ENCODE measurements at places on chromosomes 5 and 9.

DNA sequence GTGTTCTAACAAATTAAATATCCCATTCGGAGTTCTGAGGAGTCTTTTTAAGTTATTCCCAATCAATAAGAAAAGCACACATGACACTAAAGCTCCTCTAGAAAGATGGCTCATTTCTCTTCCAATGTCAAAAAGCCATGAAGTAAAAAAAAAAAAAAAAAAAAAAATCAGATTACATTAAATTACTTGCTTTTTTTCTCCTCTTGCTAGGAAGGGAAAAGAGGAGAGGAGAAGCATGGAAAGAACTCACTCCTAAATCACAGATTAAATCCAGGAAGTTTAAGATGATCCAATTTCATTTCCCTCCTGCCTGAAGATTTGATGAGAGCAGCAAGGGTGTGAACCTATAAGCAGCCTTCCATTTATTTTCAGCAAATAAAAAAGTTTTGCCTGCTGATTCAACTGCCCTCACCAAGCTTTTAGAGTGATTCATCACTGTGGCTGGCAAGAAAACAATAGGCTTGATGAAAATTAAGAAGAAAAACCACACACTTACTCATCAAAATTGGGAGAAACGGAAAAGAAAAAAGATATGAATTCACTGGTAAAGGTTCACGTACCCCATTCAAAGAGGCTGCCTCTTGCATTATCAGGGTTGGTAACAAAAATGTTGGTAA, 19.7 kb downstream of the MYO10 start:
- DNase-seq, result no peak

DNA sequence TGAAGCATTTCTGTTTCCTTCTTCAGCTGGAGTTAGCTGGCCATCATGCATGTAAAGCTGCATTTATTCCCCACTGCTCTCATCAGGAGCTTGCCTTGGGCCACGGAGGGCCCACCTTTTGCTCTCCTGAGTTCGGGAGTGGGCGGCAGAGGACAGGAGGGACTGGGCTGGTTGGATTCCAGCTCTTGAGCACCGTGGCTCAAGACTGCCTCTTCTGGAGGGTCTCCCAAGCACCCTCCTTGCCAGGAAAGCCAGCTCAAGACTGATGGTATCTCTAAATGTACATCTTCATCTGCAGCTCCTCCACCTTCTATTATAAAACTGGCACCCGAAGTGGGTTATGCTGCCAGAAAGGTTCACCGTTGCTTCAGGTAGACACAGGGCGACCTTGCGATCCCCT, 399.6 kb upstream of the IRX1 start:
- DNase-seq, result no peak

- DNase-seq, result no peak
Measured at GRCh38 chr5:10695759-10696543, 65.1 kb downstream of the DAP start.

GRCh38 chr9:10818206-10818605, 205.4 kb upstream of the PTPRD start:
- DNase-seq, result no peak

GRCh38 chr9:124272979-124273378, 15.2 kb downstream of the NEK6 start:
- DNase-seq, result no peak

DNA sequence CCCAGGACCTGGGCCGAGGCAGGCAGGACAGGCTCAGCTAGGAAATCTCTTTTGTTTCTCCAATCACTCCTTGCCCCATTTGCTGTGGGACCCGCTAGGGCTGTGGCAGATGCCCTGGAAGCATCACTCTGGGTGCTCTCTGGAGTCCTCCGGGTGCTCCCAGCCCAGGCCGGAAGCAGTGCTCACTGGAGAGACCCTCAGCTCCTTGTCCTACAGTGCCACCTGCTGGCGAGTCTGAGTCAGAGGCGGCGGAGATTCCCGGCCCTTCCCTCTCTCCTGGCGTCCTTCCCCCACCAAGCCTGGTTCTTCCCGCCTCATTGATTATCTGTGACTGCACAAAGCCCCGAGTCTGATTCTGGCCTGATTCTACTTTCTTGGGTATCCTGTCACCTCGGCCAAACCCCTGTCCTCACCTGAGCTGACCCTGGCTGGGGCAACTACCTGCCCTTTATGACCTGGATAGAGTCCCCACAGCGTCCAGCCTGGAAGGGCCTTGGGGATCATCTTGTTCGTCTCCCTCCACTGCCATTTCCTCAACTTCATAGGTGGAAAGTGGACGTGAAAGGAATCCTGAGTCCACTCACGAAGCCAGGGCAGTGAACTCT, 7.3 kb upstream of the BARHL1 start:
- no peak for DNase-seq

GRCh38 chr9:89813482-89813881, 208.7 kb downstream of the GADD45G start:
- DNase-seq, result no peak

- DNase-seq, result no peak
Measured at GRCh38 chr5:174084691-174085154, 39.2 kb downstream of the NSG2 start.

GRCh38 chr9:93595461-93595860, 19.1 kb downstream of the PHF2 start:
- no peak for DNase-seq

DNA sequence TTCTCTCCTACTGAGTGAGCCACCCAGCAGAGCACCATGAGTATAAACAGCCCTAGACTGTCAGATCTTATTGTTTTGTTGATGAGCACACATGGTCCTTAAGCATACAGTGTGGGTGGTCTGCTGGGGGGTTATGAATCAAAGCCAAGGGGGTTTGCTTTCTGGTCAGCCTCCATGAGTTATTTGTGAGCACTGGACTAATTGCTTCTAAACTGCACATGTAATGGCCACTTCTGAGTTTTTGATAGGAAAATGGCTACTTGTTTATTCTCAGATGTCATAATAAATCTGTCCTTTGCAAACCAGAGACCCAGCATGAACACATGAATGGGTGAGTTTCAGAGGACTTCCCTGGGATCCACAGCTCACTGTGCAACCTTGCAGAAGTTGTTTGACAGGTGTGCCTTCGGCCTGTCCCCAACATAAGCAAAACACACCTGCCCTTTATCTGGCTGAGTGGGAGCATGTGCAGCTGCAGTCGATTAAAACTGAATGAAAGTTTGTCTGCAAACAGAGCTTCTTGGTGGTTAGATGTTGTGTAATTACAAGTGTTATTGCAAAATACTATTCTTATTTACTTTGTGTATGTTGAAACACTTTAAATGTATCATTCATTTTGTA, 35.9 kb downstream of the MAMDC2 start:
- no peak for DNase-seq

DNA sequence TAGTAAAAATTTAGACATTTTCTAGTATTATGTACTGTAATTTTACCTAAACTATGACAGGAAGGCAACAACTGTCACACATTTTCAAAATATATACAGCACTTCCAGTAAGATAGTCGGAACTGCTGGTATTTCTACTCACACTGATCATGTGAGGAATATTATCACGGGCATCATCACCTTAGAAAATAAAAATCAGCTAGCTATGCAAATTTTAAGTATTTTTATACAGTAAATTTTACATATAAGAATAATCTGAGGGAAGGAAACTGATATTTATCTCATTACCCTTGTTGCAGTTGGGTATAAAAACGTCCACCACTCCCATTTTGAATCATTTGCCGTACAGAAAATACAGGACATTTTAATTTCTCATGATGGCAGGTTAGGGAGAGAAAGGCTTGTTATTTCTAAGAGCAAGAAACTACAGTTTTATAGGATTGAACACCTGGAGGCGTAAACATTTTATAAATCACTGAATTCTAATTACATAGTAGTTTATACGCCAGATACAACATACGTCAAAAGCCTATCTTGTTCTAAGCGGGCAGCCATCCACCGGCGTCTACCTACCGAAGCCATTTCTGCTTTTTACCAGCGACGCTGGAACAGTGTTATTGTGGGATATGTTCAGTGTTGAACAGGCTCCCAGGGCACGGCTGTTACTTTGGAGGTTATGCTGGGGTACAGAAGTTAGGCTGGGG, 729 bp upstream of the TNPO1 start:
- DNase-seq, result no peak

DNA sequence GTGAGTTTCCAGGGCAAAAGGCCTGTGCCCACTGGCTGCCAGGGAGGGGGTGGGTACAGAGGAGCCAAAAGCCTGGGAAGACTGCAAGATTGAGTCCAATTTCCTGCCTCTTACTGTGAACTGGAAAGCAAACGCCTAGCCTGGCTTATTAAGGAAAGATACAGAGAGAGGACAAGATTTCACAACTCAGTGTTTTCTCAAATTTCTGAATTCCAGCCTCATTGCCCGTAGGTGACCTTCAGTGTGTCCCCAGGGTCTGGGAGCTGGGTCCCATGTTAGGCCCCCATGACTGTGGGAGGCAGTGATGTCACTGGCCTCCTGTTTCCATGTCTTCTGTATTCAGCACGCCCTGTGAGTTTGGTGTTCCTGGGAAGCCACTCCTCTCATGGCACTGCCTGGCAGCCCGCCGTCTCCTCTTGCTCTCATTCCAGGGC, 60.6 kb upstream of the PTPN3 start:
- DNase-seq, result no peak

- no peak for DNase-seq
Measured at GRCh38 chr5:141095263-141095641, 837 bp downstream of the PCDHB2 start.

- no peak for DNase-seq
Measured at GRCh38 chr5:78791501-78792100, 143.0 kb upstream of the LHFPL2 start.

DNA sequence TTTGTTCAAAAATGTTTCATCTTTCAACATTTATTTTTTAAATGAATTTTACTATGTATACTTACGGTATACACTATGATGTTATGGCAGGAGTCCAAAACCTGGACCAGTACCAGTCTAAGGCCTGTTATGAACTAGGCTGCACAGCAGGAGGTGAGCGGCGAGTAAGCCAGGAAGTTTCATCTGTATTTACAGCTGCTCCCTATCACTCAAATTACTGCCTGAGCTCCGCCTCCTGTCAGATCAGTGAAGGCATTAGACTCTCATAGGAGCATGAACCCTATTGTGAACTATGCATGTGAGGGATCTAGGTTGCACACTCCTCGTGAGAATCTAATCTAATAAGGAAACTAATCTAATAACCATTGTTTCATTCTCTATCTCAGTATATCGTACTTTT, 715.5 kb upstream of the PTPRD start:
- DNase-seq, result no peak

DNA sequence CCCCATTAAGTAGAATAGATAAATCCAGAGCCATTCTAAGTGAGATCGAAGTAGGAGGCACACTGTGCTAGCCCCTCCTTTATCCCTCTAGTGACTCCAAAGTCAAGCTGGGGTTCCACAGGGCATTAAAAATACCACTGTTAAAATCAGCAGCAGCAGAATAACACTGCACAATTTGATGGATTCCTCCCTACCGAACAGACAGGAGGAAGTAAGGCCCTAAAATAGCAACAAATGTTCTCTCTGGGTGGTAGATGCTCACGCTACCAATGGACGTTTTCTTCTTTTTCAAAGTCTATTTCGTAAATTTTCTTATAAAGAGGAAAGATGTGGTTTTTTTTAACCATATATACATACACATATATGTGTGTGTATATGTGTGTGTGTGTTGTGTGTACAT, 54.4 kb downstream of the FBXW11 start:
- no peak for DNase-seq

GRCh38 chr9:124363326-124364096, 51.7 kb downstream of the PSMB7 start:
- no peak for DNase-seq

DNA sequence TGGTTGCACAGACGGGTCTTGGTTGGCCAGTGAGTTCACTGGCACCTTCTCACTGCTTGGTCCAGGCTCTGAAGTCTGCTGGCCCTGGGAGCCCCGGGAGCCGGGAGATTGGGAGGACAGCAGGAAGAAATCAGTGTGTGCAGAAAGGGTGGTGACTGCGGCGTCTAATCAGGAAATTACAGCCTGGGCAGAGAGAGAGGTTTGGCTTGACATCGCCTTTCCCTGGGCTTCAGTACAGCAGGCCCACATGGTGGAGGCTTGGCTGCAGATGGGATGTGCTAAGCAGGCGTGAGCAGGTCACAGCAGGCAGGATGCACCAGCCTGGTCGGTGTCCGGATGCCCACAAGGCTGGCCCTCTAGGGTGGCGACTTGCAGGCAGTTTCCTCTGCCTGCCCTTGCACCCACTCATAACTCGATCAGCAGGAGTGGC, 17.2 kb downstream of the PITX1 start:
- no peak for DNase-seq

DNA sequence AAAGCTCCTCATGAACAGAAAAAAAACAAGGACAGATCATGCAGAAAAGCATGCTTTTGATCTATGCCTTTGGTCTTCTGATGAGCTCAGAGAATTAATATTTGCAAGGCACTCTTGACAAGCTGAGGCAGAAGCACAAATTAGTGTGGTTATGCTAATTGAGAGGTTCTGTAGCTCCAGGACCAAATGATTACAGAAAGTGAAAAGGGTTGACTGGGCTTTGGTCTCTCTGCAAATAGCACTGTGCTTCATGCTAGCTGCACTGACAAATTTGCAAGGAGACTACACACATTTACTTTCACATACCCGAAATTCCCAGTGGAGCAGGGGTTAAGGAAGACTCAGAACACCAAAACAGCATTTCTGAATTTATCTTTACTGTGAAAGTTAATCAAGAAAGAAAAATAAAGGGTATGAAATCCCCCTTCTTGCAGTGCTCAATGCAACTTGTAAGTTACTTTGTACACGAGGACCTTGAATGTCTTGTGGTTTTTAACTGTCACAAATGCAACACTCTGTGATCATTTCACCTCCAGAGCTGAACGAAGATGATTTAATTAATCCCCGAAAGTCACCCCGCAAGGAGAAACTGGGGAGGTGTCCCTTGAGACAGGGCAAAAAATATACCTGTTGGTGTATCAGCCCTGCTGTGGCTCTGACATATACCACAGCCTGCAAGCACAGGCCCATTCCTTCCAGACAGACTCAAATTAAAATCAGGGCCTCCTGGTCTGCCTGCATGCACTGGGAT, 11.9 kb downstream of the RAPGEF1 start:
- no peak for DNase-seq

DNA sequence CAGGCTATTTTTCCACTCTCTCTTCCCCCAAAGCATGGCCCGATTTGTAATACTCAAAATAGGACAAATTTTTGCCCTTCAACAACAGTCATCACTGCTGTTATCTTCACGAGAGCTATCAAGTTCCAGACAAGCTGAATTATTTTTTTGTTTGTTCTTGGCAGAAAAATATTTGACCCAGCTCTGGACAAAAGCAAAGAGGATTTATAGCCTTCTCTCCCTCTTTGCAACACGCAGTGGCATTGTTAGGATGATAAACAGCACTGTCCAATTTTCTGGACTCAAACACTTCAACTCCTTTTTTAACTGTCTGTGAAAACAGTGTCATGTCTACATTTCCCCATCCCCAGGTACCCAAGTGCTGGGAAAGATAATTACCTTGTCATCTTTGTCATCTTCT, 160.3 kb downstream of the SLF1 start:
- DNase-seq, result no peak

DNA sequence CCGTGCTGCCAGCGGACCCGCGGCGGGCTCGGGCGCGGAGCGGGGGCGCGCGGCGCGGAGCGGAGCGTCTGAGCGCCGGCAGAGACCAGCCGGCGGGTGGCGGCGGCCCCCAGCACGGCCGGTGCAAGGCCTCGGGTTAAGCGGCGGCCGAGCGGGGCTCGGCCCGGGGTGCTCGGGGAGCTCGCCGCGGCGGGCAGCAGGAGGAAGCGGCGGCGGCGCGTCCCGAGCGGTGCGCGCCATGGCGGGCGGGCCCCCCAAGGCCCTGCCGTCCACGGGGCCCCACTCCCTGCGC, 150 bp downstream of the SNX30 start:
- DNase-seq, result no peak

GRCh38 chr5:121292664-121293063, 559.0 kb upstream of the FTMT start:
- DNase-seq, result no peak

Measured in stimulated activated CD8-positive, alpha-beta memory T cell treated with anti-CD3 and anti-CD28 coated beads, Interleukin-15, amount 100 ng/mL, for 24 hours (primary cell).